ENCODE measurements at places on chromosomes 1 and 21. TPM values are rescaled to one million over a fixed set of nuclear protein-coding genes. Genes with fewer than 3 reads are reported as not detected.

DNA sequence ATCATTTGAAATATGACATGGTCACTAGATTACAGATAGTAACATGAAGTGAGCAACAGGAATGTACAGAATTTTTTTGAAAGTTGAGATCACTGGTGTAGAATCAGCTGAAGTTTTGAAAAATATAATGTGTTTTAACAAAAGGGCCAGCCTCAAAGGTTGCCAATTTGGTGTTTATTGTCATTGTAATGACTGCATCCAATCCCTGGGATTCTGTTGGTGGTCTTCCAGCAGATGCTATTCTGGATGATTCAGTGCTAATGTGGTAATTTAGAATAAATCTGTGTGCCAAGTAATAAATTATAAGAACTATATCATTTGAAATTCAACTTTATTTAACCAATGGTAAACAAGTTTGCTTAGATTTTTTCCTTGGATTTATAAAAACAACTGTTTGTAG is 436.4 kb upstream of the PKN2 start:
- H3K36me3 ChIP-seq: no peaks in the 10 kb centered on the region
- DNase-seq: no peak
- H3K4me1 ChIP-seq: peaks cover 14% of the 10 kb centered on the region

PROX1 gene
- total RNA-seq: 73.9 TPM

DNA sequence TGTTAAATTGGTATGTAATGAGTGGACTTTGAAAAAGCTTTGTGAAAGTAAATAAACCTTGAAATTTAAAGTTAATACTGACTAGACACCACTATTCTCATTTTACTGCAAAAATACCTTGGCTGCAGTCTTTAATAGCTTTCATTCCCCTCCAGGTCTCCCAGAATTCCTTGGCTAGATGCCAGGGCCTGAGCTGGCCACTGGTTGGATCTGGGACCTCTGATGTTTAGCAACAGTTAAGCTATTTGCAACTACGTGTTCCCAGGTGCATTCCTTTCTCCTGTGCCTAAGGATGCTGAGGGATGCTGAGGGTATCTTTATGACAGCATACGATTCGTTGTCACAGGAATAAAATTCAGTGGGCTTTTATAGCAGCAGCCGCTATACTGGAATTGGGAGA is 938.7 kb downstream of the TTLL7 start:
- no peak overlapping the region for H3K27ac ChIP-seq
- H3K36me3 ChIP-seq: no peaks in the 10 kb centered on the region
- DNase-seq: no peak
- H3K4me3 ChIP-seq: no peak overlapping the region
- H3K27me3 ChIP-seq: no peaks in the 10 kb centered on the region
- H3K4me1 ChIP-seq: peaks cover 19% of the 10 kb centered on the region

DNA sequence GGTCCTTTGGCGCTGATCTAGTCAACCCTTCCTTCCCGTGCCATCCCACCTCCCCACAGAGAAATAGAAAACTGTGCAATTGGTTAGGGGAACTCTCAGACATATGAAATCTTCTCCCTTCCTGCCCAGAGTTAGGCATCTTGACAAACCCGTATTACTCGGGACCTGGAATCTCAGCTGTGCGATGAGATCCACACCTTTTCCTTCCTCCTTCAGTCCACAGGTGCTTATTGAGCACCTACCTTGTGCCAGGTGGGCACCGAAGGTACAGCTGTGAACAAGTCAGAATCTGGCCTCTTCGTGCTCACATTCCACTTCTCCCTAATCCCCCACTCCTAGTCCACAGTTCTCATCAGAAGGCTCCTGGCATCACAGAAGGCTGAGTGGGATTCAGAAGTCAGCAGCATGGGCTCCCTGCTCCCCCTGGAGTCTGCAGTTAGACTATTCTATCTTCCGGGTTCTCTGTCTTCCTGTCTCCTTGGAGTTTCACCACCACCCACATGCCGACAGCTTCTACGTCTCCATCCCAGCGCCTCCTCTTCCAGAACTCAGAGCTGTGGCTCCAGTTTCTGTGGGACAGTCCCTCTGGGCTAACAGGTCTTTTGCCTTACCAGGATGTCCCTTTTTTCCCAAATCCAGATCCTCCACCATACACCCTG is 23.0 kb downstream of the KNCN start:
- H3K27ac ChIP-seq: no peak overlapping the region
- no peak overlapping the region for H3K4me3 ChIP-seq
- peaks cover 3% of the 10 kb centered on the region for H3K4me1 ChIP-seq
- H3K27me3 ChIP-seq: peaks cover 81% of the 10 kb centered on the region
- H3K36me3 ChIP-seq: no peaks in the 10 kb centered on the region

GRCh38 chr1:33429856-33430691 is 821 bp downstream of the PHC2 start:
- H3K4me3 ChIP-seq: no peak overlapping the region
- peak; percentile 32 for DNase-seq
- H3K36me3 ChIP-seq: peaks cover 1% of the 10 kb centered on the region
- H3K27me3 ChIP-seq: no peaks in the 10 kb centered on the region
- no peak overlapping the region for H3K27ac ChIP-seq
- H3K4me1 ChIP-seq: no peaks in the 10 kb centered on the region

E2F2 gene
- total RNA-seq: 7.8 TPM

GRCh38 chr1:205554026-205554811 is 49.8 kb downstream of the CDK18 start:
- no peaks in the 10 kb centered on the region for H3K4me1 ChIP-seq
- peaks cover 38% of the 10 kb centered on the region for H3K27me3 ChIP-seq
- no peaks in the 10 kb centered on the region for H3K36me3 ChIP-seq
- DNase-seq: no peak
- no peak overlapping the region for H3K4me3 ChIP-seq
- no peak overlapping the region for H3K27ac ChIP-seq

- H3K27me3 ChIP-seq: peaks cover 7% of the 10 kb centered on the region
Observed at GRCh38 chr1:23596382-23597358, 37.4 kb upstream of the ID3 start.

GSTM1 gene
- total RNA-seq: 39.0 TPM

PRKCZ gene
- total RNA-seq: 71.5 TPM

LCE3E gene
- total RNA-seq: not detected

DNA sequence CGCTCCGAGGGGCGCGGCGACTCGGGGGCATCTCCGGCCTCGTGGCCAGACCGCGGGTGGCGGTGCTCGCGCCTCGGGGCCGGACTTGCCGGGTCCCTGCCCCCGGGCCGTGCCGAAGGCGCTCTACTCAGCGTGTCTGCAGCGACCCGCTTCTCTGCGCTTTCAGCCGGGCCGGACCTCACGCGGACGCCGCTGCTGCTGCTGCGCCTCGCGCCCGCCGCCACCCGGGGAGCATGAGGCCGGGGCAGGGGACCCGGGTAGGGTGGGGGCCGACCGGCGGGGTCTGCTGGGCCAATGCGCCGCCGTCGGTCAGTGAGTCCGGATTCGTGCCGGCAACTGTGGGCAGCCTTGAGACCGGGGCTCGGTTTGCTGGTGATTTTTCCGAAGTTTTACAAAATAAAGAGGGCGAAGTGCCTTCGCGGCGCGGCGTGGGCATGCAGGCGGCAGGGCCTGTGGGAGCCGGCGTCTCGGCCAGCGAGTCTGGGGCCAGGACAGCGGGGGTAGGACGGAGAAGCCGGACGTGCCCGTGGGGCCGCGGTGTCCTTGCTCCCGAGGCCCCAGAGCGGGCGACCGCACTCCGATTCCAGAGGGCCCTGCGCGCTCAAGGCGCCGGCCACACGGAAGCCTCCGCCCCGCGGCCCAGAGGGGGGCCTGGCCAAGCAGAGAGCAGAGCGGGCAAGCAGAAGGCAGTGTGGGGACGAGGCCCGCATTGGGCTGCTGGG is 749 bp downstream of the FAM163A start:
- H3K4me3 ChIP-seq: peak overlapping the region; percentile 64
- H3K27me3 ChIP-seq: peaks cover 82% of the 10 kb centered on the region
- DNase-seq: peak; percentile 27
- H3K27ac ChIP-seq: no peak overlapping the region
- H3K4me1 ChIP-seq: peaks cover 6% of the 10 kb centered on the region
- H3K36me3 ChIP-seq: no peaks in the 10 kb centered on the region

ZNF695 gene
- 15.1 TPM for total RNA-seq

GRCh38 chr1:2912424-2913061 is 108.7 kb upstream of the ACTRT2 start:
- no peak for DNase-seq
- no peak overlapping the region for H3K27ac ChIP-seq
- no peaks in the 10 kb centered on the region for H3K27me3 ChIP-seq
- peaks cover 7% of the 10 kb centered on the region for H3K36me3 ChIP-seq

GRCh38 chr1:78385744-78386462 is 104.9 kb upstream of the PTGFR start:
- no peak for DNase-seq
- no peak overlapping the region for H3K27ac ChIP-seq
- H3K36me3 ChIP-seq: no peaks in the 10 kb centered on the region
- no peaks in the 10 kb centered on the region for H3K27me3 ChIP-seq

DNA sequence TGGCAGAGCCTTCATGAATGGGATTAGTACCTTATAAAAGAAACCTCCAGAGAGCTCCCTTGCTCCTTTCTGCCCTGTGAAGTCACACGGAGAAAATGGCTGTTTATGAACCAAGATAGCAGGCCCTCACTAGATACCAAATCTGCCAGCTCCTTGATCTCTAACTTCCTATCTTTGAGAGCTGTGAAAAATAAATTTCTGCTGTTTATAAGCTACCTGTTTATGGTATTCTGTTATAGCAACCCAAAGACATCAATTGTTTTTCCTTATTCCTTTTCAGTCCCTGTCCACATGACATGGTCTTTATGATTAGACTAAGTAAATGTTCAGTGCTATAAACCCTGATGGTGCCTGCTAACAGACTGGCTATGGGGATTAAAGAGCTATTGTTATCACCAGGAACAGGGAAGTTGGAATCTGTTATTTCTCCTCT is 9.7 kb upstream of the STIL start:
- H3K4me3 ChIP-seq: no peak overlapping the region
- peaks cover 2% of the 10 kb centered on the region for H3K4me1 ChIP-seq
- no peaks in the 10 kb centered on the region for H3K27me3 ChIP-seq
- no peak overlapping the region for H3K27ac ChIP-seq
- no peak for DNase-seq
- H3K36me3 ChIP-seq: no peaks in the 10 kb centered on the region

- DNase-seq: no peak
- peak overlapping the region; percentile 46 for H3K27ac ChIP-seq
- H3K27me3 ChIP-seq: no peaks in the 10 kb centered on the region
- peaks cover 12% of the 10 kb centered on the region for H3K4me1 ChIP-seq
- H3K4me3 ChIP-seq: no peak overlapping the region
Observed at GRCh38 chr1:151444783-151445177, 14.5 kb downstream of the POGZ start.

CATSPERE gene
- total RNA-seq: 2.0 TPM

KRTAP21-3 gene
- not detected for total RNA-seq

DNA sequence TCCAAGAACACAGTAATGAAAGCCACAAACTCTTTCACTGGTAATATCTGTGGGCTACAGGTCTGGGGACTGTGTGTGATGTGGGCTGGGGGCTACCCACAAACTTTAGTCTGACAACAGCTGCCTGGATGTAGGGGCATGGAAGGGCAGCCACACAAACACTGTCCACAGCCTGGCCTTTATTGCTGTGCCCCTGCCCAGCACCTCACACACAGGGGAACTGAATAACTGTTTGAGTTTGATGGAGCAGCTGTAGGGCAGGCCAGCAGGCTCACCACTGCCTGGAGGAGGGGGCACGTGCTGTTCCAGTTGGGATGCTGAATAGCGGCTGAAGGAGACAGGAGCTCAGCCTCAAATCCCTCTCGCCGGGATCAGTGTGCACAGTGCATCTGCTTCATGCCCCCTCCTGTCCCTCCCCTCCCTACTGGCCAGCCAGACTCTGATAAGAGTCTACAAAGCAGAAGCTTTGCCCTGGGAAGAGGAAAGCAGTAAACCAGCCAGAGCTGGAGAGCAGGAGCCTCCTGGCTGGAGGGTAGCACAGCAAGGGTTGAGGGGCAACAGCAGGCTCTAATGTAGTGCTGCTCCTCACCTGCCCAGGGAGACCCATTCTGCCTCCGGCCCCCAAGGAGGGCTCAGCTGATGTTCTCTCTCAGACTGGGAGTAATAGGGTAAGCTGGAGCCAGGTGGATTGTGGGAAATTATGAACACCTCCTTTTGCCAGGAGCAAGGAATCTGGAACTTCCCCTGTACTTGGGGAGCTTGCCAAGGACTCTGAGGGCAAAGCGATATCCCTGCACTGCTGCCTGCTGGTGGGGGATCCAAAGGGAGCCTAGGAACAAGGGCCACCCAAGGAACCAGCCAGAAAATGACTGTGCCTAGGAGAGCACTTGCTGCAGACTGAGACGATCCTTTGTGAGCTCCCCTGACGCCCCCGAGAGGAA is 70.2 kb upstream of the GOLT1A start:
- peak overlapping the region; percentile 44 for H3K4me3 ChIP-seq
- no peak for DNase-seq
- peaks cover 84% of the 10 kb centered on the region for H3K4me1 ChIP-seq
- no peaks in the 10 kb centered on the region for H3K27me3 ChIP-seq

RXRG gene
- 2.2 TPM for total RNA-seq

GRCh38 chr1:1403653-1404052 is 3.4 kb downstream of the MRPL20 start:
- peaks cover 21% of the 10 kb centered on the region for H3K4me1 ChIP-seq
- DNase-seq: no peak
- H3K27ac ChIP-seq: peak overlapping the region; percentile 76
- H3K36me3 ChIP-seq: peaks cover 18% of the 10 kb centered on the region
- H3K4me3 ChIP-seq: peak overlapping the region; percentile 4

GRCh38 chr1:56617141-56617540 is 28.0 kb upstream of the PRKAA2 start:
- H3K4me1 ChIP-seq: peaks cover 1% of the 10 kb centered on the region
- no peak overlapping the region for H3K4me3 ChIP-seq
- no peak for DNase-seq
- no peak overlapping the region for H3K27ac ChIP-seq

DNA sequence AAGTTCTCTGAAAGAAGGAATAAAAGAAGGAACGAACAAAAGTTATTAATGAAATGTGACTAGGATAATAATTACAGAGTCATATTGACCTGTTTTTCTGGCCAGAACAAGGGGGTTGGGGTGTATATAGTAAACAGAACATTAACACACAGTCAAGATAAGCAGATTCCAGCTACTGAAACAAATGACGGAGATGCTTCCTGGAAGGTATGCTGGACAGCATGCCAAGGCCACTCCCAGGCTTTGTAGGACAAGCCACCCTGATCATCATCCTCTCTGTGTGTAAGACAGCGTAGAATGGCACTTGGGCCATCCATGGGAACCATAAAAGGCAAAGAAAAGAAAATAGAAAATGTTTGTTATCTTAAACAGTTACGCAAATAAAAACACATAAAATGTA is 120.7 kb downstream of the TGFBR3 start:
- no peak for DNase-seq
- peaks cover 2% of the 10 kb centered on the region for H3K36me3 ChIP-seq
- peaks cover 46% of the 10 kb centered on the region for H3K4me1 ChIP-seq
- no peaks in the 10 kb centered on the region for H3K27me3 ChIP-seq
- H3K27ac ChIP-seq: no peak overlapping the region
- no peak overlapping the region for H3K4me3 ChIP-seq

SHISAL2A gene
- 0.38 TPM for total RNA-seq

- H3K36me3 ChIP-seq: no peaks in the 10 kb centered on the region
- no peak for DNase-seq
- no peak overlapping the region for H3K27ac ChIP-seq
- H3K4me3 ChIP-seq: no peak overlapping the region
- H3K27me3 ChIP-seq: peaks cover 17% of the 10 kb centered on the region
Observed at GRCh38 chr21:42148097-42148496, 70.8 kb upstream of the ABCG1 start.

- no peak overlapping the region for H3K4me3 ChIP-seq
- H3K36me3 ChIP-seq: no peaks in the 10 kb centered on the region
- H3K27ac ChIP-seq: no peak overlapping the region
- no peaks in the 10 kb centered on the region for H3K27me3 ChIP-seq
Observed at GRCh38 chr1:238005116-238005515, 114.4 kb upstream of the ZP4 start.

GRCh38 chr1:162412002-162412401 is at the start of gene SH2D1B:
Gene SH2D1B (minus strand): TSS chr1:162412136. CDS start chr1:162412016, 120 bp downstream.
- DNase-seq: no peak
- H3K27me3 ChIP-seq: peaks cover 6% of the 10 kb centered on the region
- H3K27ac ChIP-seq: no peak within 1 kb of the TSS
- H3K36me3 ChIP-seq: no peaks in the 10 kb centered on the region
- H3K4me3 ChIP-seq: no peak within 1 kb of the TSS
